Naive thymus-derived CD4-positive, alpha-beta T cell (primary cell): ENCODE measurements at places on chromosomes 12 and 14. TPM values are rescaled to one million over a fixed set of nuclear protein-coding genes. Genes with fewer than 3 reads are reported as not detected.

SERPINA12 gene
- total RNA-seq: not detected

NAA30 gene
- total RNA-seq: 16.2 and 19.8 TPM in 2 replicates

RAPGEF3 gene
- 0.82 and 0.84 TPM in 2 replicates for total RNA-seq

CNTN1 gene
- total RNA-seq: not detected

WSCD2 gene
- total RNA-seq: not detected

INHBC gene
- total RNA-seq: not detected

GLIPR1L2 gene
- total RNA-seq: 2.3 TPM

DNA sequence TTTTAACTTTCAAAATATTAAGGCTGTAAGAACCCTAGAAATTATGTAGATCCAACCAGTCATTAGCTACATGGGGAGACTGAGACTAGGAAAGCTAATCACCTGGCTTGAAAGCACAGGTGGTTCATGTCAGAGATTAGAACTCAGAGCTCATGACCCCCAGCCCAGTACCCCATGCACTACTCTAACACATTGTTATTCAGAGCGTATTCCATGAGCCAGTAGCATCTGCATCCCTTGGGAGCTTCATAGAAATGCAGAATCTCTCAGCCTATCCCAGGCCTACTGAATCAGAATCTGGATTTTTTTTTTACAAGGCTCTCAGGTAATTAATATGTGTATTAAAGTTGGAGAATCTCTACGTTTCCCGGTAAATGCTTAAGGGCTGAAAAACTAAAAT lies 161.7 kb downstream of the BTG1 start:
- peaks cover 15% of the 10 kb centered on the region for H3K4me1 ChIP-seq
- H3K36me3 ChIP-seq: no peaks in the 10 kb centered on the region
- H3K4me3 ChIP-seq: no peak overlapping the region
- H3K27ac ChIP-seq: no peak overlapping the region

DNA sequence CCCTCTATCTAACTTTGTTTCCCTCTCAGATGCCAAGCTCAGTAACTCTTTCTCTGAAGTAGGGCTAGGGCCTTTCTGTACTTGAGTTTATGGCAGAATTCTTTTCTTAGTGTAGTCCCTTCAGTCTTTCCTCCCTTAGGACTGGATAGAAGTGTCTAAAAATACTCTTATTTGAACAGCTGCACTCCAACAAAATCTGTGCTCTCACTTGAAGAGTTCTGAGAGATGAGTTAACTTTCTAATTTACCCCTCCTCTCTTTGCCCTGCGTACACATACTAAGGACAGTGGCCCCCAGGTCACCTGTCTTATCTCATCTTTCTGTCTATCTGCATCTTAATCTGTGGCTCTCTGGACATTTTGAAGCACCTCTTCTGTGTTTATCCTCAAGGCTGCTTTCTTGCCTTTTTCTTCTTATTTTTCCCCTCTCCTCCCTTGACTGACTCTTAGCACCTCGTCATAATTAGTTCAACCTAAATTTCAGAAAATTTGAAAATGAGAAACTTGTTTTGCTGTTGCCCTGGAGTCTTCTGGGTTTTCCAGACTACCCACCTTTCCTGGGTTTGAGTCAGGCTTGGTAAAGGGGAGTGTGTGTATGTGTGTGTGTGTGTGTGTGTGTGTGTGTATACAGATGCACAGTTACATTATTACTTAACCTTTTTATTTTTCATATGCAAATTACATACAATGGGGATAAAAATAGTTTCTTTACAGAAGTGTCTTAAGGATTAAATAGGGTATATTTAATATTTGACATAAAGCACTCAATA lies 23.9 kb downstream of the NCKAP1L start:
- no peaks in the 10 kb centered on the region for H3K4me1 ChIP-seq
- no peak for DNase-seq
- H3K4me3 ChIP-seq: no peak overlapping the region
- H3K27me3 ChIP-seq: no peaks in the 10 kb centered on the region
- H3K36me3 ChIP-seq: peaks cover 91% of the 10 kb centered on the region

DNA sequence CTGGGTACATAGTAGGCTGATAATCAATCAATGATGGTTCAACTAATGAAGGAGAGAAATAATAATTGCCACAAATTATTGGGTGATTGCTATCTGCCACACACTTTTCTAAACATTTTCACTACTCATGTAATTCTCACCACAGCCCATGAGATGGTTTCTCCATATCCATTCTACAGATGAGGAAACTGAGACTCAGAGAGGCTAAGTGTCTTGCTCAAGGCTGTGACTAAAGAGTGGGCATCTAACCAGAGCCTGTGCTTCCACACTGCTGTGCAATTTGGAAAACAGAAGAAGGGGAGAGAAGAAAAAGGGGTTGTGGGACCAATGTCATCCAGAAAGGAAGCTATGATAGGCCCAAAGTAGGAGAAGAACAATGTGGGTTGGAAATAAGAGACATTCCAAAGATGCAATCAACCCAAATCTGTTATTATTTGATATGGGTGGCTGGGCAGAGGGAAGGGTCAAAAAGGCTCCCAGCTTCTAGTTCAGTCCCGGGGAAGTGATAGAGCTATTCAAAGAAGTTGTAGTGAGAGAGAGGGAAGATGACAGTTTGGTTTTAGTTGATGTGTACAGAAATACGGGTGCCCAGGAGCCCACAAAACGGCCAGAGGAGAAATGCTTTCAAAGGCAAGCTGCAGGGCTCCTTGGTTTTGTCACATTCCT lies 483 bp upstream of the NR1H4 start:
- no peak overlapping the region for H3K4me3 ChIP-seq
- H3K27me3 ChIP-seq: no peaks in the 10 kb centered on the region
- H3K27ac ChIP-seq: no peak overlapping the region
- no peaks in the 10 kb centered on the region for H3K4me1 ChIP-seq
- no peak for DNase-seq

GRCh38 chr12:111426344-111427185 lies 20.8 kb downstream of the SH2B3 start:
- no peak for DNase-seq
- H3K27ac ChIP-seq: peak overlapping the region; percentile 69
- no peaks in the 10 kb centered on the region for H3K27me3 ChIP-seq
- H3K36me3 ChIP-seq: no peaks in the 10 kb centered on the region

GRCh38 chr14:92481386-92481785 lies 32.2 kb upstream of the RIN3 start:
- no peak for DNase-seq
- no peaks in the 10 kb centered on the region for H3K27me3 ChIP-seq
- H3K4me1 ChIP-seq: no peaks in the 10 kb centered on the region
- H3K36me3 ChIP-seq: no peaks in the 10 kb centered on the region

- no peak within 1 kb of the TSS for H3K27ac ChIP-seq
- DNase-seq: no peak
- no peak within 1 kb of the TSS for H3K4me3 ChIP-seq
- H3K4me1 ChIP-seq: no peaks in the 10 kb centered on the region
- no peaks in the 10 kb centered on the region for H3K36me3 ChIP-seq
- H3K27me3 ChIP-seq: no peaks in the 10 kb centered on the region
Observed at GRCh38 chr12:92702754-92703679, at the start of gene PLEKHG7. TSS of gene PLEKHG7 (plus strand) at chr12:92702989. CDS start at chr12:92706632, 3,643 bp downstream.

- peaks cover 55% of the 10 kb centered on the region for H3K36me3 ChIP-seq
- H3K4me1 ChIP-seq: no peaks in the 10 kb centered on the region
- no peak for DNase-seq
- H3K27me3 ChIP-seq: no peaks in the 10 kb centered on the region
- no peak overlapping the region for H3K27ac ChIP-seq
Observed at GRCh38 chr14:70567791-70568190, 32.7 kb downstream of the MED6 start.

DNA sequence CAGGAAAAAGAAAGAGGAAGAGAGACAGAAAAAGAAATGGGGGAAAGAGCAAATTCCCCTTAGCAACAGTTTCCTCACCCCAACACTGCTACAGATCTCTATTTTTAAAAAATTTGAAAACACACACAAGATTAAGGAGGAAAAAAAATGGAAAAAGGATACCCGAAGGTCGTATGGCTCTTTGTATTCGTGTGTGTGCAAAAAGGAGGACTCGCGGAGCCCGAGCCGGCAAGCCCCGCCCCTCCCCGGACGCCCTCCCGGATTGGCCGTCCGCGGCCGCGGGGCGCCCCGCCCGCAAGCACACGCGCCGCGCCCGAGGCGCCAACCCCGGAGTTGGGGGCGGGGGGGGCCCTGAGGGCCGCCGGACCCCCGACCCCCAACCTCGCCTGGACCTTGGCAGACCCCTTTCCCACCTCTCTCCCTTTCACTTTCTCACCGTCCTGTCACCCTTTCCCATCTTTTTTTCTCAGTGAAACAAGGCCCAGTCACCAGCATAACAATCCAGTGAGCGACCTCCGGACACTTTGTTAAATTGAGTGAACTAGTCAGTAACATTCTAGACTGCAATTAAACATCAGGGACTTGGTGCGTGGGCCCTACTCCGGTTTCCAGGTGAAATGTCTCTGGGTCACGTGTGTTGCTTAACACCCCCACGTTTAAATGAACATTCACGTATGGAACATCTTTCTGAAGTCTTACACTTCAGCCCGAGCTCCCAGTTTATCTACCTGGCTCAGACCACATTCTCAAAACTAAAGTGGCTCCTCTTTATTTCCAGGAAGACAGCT lies at the start of gene C14orf93:
Gene C14orf93 (minus strand): TSS at position 205 of the 788 bp plus-strand sequence. CDS start 11,120 bp downstream, outside the sequence.
- peak within 1 kb of the TSS; percentile 82 for H3K4me3 ChIP-seq
- H3K27me3 ChIP-seq: no peaks in the 10 kb centered on the region
- no peaks in the 10 kb centered on the region for H3K36me3 ChIP-seq
- DNase-seq: peak; percentile 72
- H3K4me1 ChIP-seq: peaks cover 9% of the 10 kb centered on the region
- peak within 1 kb of the TSS; percentile 68 for H3K27ac ChIP-seq

- H3K27ac ChIP-seq: no peak overlapping the region
- no peak overlapping the region for H3K4me3 ChIP-seq
- no peak for DNase-seq
- H3K4me1 ChIP-seq: no peaks in the 10 kb centered on the region
Observed at GRCh38 chr12:123748161-123748560, 13.9 kb upstream of the DNAH10 start.

DNA sequence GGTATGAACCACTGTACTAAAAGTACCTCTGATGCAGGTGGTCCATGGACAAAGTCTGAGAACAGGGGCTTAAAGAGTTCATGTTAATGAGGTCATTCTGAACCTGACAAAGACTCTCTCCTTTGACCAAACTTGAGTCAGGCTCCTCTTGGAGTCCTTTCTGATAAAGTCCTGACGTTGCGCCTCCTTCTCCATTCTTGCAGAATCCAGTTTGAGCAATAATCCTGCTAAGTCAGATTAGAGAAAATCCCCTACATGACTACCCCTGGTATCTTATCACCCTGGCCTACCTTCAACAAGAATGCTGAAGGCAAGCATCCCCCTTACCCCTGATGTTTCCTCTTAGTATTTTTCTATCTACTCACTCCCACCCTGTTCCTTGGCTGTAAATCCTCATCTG lies 46.0 kb upstream of the ISM2 start:
- H3K36me3 ChIP-seq: peaks cover 9% of the 10 kb centered on the region
- no peaks in the 10 kb centered on the region for H3K4me1 ChIP-seq
- H3K4me3 ChIP-seq: no peak overlapping the region
- H3K27ac ChIP-seq: no peak overlapping the region
- DNase-seq: no peak
- H3K27me3 ChIP-seq: no peaks in the 10 kb centered on the region

GRCh38 chr14:99907761-99908652 lies 114.8 kb downstream of the EML1 start:
- no peak overlapping the region for H3K4me3 ChIP-seq
- no peaks in the 10 kb centered on the region for H3K4me1 ChIP-seq
- no peak overlapping the region for H3K27ac ChIP-seq
- no peaks in the 10 kb centered on the region for H3K27me3 ChIP-seq
- DNase-seq: no peak
- no peaks in the 10 kb centered on the region for H3K36me3 ChIP-seq

DNA sequence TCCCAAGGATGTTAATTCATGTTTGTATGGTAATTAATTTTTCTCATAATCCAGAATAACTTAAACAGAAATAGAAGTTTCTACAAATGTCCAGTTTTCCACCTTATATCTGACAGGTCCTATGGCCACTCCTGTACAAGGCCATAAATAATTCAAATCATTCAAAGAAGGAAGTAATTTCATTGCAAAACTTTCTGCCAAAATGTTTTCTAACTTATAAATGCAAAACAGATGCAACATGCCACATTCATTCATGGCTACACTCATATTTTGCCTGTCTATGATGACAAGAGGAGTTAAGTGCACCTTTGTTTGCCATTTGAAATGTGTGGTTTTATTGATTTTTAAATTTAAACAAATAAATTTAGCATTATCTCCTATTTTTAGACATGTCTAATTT lies 34.4 kb downstream of the ITPR2 start:
- no peak for DNase-seq
- H3K27ac ChIP-seq: no peak overlapping the region
- H3K27me3 ChIP-seq: no peaks in the 10 kb centered on the region
- no peak overlapping the region for H3K4me3 ChIP-seq
- no peaks in the 10 kb centered on the region for H3K4me1 ChIP-seq

DNA sequence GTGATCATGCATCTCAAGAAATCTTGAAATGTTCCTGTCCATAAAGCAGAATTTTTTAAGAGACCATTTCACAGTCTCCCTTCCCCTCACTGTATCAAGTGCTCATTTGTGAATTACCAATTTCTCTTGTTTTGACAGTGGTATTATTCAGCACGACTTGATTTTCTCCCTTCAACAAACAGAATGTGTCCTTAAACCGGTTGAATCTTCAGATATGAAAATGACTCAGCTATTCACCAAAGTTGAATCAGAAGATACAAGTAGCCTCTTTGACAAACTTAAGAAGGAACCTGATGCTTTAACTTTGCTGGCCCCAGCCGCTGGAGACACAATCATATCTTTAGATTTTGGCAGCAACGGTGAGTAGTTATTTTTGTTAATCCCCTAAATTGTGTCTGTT lies 25.5 kb upstream of the SNAPC1 start:
- DNase-seq: no peak
- H3K36me3 ChIP-seq: peaks cover 31% of the 10 kb centered on the region
- no peaks in the 10 kb centered on the region for H3K4me1 ChIP-seq
- no peaks in the 10 kb centered on the region for H3K27me3 ChIP-seq
- H3K27ac ChIP-seq: no peak overlapping the region
- H3K4me3 ChIP-seq: no peak overlapping the region
